CD4-positive, alpha-beta T cell treated with Interleukin-17A for 4 hours (primary cell): ENCODE measurements at places on chromosomes 4 and X.

GRCh38 chrX:40092808-40093435, 4.8 kb downstream of the BCOR start:
- no peak for DNase-seq

- no peak for DNase-seq
These were observed 24.1 kb downstream of the TMPRSS11A start for GRCh38 chr4:67939195-67939594.

GRCh38 chrX:72105436-72105835, 26.3 kb downstream of the RTL5 start:
- DNase-seq: peak; percentile 49

- no peak for DNase-seq
These were observed 68.9 kb downstream of the ARHGAP24 start for GRCh38 chr4:85543832-85544231.

- no peak for DNase-seq
These were observed 293.2 kb upstream of the PRPS2 start for GRCh38 chrX:12497832-12498591.

- no peak for DNase-seq
These were observed 15.8 kb downstream of the CYTL1 start for GRCh38 chr4:5003372-5003857.

DNA sequence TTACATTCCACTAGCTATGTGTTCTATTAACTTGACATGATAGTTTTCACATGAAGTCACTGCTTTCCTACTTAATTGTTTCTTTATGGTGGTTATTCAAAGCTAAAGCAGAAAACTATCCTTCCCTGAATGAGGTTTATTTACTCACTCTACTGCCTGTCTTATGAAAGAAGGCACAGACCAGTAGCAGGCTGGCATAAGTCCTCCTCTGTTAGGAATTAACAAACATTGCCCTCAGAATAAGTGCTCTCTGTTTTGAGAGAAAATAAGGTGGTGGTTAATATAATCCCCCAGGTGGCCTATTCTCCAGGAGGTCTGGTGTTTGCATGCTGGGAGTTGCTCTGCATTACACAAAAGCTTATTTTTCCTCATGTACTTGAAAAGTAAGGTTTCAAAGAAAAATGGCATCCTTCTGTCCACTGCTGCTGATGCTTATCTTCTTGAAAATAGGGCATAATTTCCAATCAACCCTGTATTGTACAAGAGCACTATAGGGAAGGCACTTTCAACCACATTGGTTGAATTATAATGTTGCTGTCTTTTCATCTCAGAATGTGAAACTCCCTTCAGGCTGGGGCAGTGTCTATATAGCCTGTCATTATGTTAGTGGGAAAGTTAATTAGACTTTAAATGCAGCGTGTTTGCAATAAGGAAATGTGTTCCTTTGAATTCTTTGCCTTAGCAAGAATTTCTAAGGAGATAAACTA, 119.7 kb upstream of the TBC1D9 start:
- DNase-seq: no peak

- DNase-seq: no peak
These were observed 347.7 kb downstream of the GABRG1 start for GRCh38 chr4:45776146-45776545.

DNA sequence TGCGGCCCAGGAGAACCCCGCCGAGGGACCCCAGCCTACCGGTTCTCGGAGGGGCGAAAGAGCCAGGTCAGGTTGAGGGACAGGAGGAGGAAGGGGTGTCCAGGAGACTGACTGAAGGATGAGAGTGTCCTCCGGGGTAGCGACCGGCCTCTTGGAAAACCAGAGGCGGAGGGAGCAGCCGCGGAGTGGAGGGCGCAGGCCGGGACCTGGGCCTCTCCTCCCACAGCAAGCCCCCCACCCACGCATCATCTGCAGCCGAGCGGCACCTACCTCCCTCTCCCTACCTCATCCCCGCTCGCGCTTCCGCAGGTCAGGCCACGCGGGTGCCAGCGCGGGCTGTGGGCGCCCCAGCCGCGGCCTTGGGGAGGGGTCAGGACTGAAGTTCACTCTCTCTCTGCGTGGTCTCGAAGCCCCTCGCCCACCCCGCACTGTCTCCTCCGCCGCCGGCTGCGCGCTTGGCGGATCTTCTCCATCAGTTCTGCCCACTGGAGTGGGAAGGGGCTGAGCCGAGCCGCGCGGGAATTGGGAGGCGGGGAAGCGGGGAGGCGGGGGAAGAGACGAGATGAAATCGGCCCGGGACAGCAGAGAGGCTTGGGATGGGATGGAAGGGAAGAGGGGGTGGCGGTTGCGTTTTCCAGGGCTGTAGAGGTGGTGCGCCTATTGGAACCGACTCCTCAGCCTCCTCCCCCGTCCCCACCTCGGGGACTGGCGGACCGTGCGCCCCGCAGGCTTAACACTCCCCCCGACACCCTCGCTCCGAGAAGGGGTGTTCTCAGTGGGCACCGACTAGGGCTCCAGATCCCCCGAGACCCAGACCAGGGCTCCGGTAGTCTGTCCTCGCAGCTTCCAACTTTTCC, 1.8 kb downstream of the NLGN4X start:
- no peak for DNase-seq

DNA sequence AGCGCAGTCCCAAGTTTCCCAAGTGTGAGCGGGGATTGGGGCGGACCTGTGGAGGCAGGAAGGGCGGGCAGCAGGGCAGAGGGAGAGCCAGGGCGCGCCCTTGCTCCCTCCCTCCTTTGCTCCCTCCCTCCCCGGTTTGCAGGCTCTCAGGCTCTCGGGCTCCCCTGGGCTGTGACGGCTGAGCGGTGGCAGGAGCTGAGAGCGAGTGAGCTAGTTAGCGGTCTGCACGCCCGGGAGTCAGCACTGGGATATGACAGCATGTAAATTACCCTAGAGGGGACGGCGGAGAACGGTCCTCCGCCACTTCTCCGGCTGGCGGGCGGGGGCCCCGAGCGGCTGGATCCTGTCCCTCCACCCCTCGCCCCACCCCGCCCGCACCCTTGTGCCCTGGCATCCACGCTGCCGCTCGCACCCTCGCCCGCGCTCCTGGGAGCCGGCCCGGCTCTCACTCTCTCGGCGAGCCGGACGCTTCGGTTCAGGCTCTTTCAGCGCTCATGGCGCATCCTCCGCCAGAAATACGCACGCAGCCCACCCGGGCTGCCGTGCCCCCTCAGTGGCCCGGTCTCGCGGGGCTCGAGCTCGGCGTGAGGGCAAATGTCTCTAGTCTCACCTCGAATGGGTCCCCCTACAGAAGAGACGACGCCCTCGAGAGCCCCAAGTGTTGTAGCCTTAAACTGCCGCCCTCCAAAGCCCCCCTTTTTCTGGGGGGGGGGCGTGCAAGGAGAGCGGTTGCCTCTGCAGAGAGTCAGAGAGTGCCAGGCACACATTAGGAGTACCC, at the start of gene TSC22D3:
TSS of gene TSC22D3 (minus strand) at position 54 of the 778 bp plus-strand sequence. CDS start 368 bp downstream, outside the sequence.
- peak; percentile 63 for DNase-seq

DNA sequence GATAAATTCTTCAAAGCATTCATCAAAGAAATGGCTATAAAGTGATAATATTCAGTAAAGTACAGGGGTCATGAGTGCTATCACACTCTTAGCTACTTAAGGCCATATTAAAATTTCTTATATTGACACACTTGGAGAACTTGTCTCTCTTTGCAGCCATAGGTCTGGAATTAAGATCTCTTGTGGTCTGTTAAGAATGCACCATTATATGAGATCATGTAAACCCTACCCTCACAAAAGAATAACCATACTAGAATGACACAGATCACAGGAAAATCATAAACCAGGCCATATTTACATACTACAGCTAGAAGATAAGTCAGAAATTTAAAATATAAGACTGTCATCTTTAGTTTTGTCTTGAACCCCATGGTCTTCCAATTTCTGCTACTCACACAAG, 434.3 kb downstream of the PDGFC start:
- DNase-seq: no peak

- no peak for DNase-seq
These were observed 306.1 kb downstream of the PCDH18 start for GRCh38 chr4:137226221-137226620.

DNA sequence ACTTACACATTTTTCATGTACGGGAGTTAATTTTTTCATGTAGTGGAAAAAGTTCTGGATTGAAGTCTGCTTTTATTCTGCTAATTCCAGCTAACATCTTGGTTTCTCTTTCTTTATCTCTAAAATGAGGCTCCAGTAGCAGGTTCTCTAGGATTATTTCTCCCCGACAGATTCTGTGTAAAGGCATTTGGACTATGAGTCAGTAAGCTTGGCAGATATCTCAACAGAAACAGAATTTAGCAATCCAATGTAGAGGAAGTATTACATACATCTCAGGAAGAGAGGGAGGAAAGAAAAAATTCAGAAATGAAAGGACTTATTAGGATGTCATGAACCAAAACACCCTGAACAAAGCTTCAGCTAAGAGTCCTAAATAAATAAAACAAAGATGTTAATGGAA, 1682.3 kb upstream of the TENM3 start:
- no peak for DNase-seq

GRCh38 chr4:13543032-13543838, 1.1 kb downstream of the NKX3-2 start:
- no peak for DNase-seq

- DNase-seq: no peak
These were observed 97.1 kb downstream of the MRPL1 start for GRCh38 chr4:77959566-77960338.

DNA sequence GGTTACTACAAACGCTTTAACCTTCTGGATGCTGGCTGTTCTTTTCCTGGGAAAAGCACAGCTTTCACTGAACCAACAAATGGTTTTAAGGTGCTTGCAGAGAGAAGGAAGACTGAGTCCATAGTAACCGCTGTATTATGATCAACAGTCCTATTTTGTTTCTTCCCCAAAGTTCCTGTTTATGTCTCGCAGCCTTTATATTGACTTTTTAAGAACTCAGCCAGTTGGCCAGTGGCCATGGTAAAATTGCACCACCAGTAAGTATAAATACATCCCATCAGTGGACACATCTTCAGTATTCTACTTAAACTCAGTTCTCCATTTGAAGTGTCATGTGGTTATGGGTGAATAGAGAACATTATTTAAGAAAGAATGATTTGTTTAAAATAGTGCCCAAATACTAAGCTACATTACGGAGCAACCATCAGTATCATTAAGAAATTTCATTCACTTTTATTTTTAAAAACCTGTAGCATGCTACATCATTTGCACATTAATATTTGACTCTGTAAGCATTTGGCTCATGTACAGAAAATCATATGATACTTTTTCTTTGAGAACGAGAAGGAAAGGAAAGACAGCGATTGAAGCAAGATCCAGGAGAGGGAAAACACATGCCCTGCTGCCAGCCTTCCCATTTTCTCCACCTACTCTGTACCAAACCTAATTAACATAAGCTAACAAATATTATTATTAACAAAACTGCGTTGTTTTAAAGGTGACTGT, 287.0 kb downstream of the ARHGAP24 start:
- no peak for DNase-seq

- DNase-seq: no peak
These were observed 30.9 kb upstream of the ABCG2 start for GRCh38 chr4:88189418-88189738.

- DNase-seq: no peak
These were observed 628.9 kb downstream of the TLL1 start for GRCh38 chr4:166501941-166502382.

- DNase-seq: no peak
These were observed 158.6 kb downstream of the PAPSS1 start for GRCh38 chr4:107561481-107561880.

DNA sequence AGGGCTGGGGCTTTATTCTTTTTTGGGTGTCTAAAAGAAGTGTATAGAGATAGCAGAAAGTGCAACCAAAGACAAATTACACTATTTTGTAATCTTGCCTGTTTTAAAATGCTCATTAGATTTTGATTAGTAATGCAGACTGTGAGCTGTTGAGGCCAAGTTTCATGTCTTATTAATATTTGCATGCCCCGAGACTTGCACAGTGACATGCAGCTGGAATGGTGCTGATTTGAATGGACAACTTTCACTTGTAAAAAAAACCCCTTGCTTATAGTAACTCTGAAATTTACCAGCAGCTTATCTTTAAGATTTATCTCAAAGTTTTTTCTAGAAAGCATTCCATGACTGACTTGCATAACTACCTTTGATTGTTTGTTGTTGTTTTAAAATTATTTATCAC, 835.1 kb upstream of the IGFBP7 start:
- DNase-seq: no peak
